AG20443 (cell line): ENCODE measurements at places on chromosomes 3 and 15.

GRCh38 chr3:7280318-7280717, 419.4 kb downstream of the GRM7 start:
- DNase-seq, result no peak

- DNase-seq, result peak; percentile 19
These were observed 19.8 kb downstream of the HMG20A start for GRCh38 chr15:77440378-77440999.

GRCh38 chr3:146969356-146969755, 364.2 kb upstream of the PLSCR5 start:
- no peak for DNase-seq

DNA sequence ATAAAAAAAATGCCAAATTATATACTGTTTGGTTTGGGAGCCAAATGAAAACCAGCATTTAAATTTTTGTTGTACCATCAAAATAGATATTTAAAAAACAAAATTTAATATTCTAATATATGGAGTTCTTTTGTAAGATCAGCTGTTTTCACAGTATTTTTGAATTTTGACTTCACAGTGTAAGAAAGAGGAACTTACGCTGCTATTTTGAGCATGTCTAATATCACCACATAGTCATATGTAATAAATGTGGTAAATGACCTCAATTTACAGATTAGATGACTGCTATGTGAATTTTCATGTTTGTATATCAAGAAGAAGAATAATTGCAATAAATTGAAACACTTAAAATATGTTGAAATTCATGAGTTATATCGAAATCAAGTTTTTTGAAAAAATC, 189.6 kb downstream of the ARRDC4 start:
- no peak for DNase-seq

DNA sequence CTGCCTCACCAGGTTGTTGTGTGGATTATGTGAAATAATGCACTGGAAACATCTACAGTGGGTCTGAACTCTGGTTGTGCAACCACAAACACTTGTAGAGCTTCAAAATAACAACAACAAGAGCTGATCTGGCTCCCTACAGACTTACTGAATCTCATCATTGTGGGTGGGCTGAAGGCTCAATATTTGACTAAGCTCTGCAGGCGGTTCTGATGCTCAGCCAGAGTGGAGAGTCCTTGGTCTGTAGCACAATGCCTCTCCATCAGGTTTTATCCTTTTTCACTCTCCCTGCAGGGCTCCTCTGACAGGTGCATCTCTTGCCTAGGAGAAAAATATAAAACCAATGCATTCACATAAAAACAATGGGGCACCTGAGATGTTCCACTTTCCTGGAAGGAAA, 456.3 kb upstream of the ONECUT1 start:
- DNase-seq, result no peak
